Activated T-helper 2 cell treated with anti-CD3 and anti-CD28 coated beads, Interferon-gamma antibody, Interleukin-2, Interleukin-4, amounts not matched to agents 10 μg/mL and 5 μg/mL and 100 μg/mL, durations not matched to agents 14 hours and 24 hours and 36 hours (primary cell): ENCODE measurements at places on chromosomes 7 and 10. TPM values are rescaled to one million over a fixed set of nuclear protein-coding genes. Genes with fewer than 3 reads are reported as not detected.

DNA sequence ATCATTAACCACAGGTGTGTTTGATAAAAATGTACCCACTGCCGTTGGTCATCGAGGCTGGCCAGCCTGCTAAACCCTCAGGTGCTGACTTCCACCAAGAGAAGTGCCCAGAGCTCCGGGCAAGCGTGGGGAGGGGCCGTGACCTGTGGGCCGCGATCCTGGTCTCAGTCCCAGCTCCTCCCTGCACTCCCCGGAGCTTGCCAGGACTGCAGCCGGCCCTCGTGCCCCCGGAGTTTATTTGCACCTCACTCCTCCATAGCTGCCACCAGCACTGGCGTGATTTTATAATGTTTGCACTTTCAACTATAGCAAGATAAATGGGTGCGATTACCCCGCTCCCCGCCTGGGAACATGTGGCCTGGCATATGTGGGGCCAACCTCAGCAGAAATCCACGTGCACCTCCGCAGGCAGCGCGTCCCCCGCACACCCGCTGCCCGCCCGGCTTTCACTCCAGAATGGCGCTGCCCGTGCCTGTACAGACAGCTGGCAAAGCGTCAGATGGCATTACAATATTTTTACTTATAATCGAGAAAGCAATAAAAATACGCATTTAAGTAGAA is 30.8 kb downstream of the UNCX start:
- peaks cover 7% of the 10 kb centered on the region for H3K27me3 ChIP-seq
- H3K27ac ChIP-seq, result no peak overlapping the region
- H3K36me3 ChIP-seq, result no peaks in the 10 kb centered on the region
- no peak for DNase-seq

The TMEM184A gene
- total RNA-seq, result 0.23 TPM in 1 of 2 replicates, not detected in the other

DNA sequence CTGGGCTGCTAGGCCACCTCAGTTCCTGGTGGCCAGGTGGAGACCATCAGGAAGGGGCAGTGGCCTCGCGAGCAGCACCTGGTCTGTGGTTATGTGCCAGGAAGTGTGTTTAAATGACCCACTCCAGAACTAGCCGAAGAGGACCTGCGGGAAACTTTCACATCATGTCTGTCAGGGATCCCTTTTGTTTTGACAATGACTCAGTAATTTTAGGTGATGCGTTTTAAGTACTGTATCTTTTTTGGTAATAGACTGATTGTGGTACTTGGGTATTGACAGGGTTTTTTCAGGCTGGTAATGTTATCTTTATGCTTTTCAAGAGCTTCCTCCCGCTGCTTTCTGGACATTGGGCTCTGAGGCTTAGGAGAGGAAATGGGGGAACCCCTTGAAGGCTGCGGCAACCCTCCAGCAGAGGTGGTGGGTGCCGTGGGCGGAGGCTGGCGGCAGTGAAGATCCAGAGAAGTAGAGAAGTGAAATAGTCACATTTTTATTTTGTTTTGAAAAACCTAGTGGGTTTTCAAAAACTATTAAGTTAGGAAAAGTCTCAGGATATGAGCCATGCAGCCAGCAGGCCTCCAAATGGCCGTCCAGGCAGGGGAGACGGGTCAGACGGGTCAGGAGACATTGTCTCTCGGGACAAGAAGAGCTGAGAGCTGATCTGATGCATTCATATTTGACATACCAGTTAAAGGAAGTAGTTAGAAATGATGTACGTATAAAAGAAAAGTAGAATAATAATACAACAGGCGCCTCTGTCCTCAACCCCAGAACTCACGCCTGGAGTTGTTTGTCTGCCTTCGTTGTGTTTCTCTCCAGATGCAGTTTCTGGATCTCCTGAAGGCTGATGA is 27.7 kb downstream of the PPP2R2D start:
- H3K36me3 ChIP-seq, result peaks cover 43% of the 10 kb centered on the region
- H3K27me3 ChIP-seq, result no peaks in the 10 kb centered on the region
- peaks cover 47% of the 10 kb centered on the region for H3K4me1 ChIP-seq
- no peak for DNase-seq
- H3K27ac ChIP-seq, result peak overlapping the region; percentile 85

DNA sequence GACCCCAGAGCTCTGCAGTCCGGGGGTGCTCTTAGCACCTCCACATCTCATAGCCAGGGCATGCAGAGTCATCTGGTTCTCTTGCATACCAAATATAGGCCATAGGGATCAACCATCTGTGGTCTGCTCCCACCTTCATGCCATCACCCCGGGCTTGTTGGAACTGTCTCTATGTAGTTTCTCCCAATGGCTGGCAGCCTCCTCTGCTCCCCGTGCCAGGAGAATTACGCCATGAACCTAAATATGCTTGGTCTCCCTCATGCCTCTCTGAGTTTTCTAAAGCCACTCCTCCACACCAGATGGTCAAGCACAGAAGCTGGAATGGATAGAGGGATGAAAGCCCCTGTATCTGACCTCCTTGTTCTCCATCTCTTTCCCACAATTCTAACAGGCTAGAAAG is 302.6 kb upstream of the MYO3A start:
- no peaks in the 10 kb centered on the region for H3K36me3 ChIP-seq
- no peak overlapping the region for H3K27ac ChIP-seq
- no peaks in the 10 kb centered on the region for H3K27me3 ChIP-seq
- H3K4me3 ChIP-seq, result no peak overlapping the region
- no peak for DNase-seq

The IKZF1 gene
- 360 and 371 TPM in 2 replicates for total RNA-seq

The AKR1C8 gene
- total RNA-seq, result not detected in 2 replicates
